ENCODE measurements at places on chromosomes 5 and 9.

GRCh38 chr9:131635892-131636291, 90.6 kb downstream of the PRRT1B start:
- no peak for DNase-seq

- peak; percentile 85 for DNase-seq
Observed at GRCh38 chr9:127199001-127199791, 65.4 kb upstream of the GARNL3 start.

- DNase-seq: no peak
Observed at GRCh38 chr5:137648361-137648760, 87.5 kb downstream of the KLHL3 start.

DNA sequence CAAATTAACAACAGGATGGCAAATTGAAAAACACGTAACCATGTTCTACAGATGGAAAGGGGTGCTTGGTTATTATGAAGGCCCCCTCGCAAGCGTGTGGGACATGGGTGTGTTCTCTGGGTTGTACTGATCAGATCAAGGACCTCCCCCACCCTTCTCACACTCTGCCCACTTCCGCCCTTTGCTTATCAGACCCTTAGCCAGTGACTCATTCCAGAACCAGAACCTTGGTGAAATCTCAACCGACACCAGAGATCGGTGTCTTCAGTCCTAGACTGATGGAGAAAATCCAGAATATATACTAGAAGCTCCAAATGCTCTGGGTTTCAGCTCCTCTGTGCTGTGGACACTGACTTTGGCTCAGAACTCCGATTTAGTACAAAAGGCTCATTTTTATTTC, 64.9 kb downstream of the PTTG1 start:
- DNase-seq: no peak

DNA sequence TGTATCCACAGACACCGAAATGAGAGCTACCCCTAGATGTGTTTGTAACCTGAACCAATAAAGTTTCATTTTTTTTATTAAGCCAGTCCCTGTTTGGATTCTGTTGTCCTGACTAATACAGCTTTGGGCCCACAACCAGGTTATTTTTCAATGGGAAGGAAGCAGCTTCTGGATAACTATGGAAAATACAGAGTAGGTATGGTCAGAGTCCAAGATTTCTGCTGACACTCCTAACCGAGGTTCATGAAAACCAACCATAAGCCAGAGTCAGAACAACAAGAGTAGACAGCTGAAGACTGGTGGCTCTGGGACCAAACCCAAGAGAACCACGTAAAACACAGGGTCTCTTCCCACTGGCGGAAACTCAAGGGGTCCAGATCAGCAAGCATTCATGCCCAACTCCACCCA, 10.8 kb downstream of the KLF9 start:
- DNase-seq: no peak

DNA sequence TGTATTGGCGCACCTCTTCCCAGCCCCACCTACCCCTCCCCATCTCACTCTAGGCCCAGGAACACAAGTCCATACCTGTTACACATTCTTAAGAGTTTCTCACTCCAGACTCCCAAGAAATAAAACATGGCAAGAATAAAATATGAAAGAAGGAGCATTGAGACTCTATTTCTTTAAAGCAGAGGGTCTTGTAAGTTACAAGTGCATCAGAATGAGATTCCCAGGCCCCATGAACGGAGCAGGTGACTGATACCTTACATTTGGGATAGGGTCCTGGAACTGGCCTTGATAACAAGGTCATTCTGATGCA, 5.7 kb downstream of the EGR1 start:
- no peak for DNase-seq

- no peak for DNase-seq
Observed at GRCh38 chr5:179318221-179318955, 26.9 kb downstream of the ADAMTS2 start.

DNA sequence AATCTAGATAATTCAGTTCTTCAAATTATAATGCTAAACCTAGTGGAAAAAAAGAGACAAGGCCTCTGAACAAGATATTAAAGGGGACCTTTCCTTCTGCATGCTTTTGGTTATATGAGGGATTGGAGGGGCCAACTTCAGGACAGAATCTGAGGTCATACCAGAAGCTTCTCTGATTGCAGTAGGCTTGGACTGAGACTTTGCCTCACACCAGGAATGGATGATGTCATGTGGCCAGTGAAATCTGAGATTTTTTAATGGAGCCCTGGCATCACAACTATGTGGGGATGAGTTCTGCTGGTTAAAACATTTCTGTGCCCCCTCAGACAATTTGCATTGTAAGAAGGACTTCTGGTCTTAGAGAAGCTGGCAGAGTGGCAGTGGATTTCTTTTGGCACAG, 88.6 kb downstream of the ANGPTL2 start:
- DNase-seq: no peak

- DNase-seq: no peak
Observed at GRCh38 chr9:101038488-101038887, 10.0 kb downstream of the PLPPR1 start.

All from kidney (tissue), 22 donors.